ENCODE measurements at places on chromosomes 5 and 9. TPM values are rescaled to one million over a fixed set of nuclear protein-coding genes. Genes with fewer than 3 reads are reported as not detected.

Gene ZDHHC11B
- total RNA-seq: 18.9 TPM

Gene SLC28A3
- 0.16 TPM for total RNA-seq

GRCh38 chr5:152532714-152533113 is 127.6 kb upstream of the NMUR2 start:
- no peak for DNase-seq

GRCh38 chr9:75866273-75866871 is 24.1 kb upstream of the PCSK5 start:
- peak; percentile 52 for DNase-seq

- no peak for DNase-seq
These were observed 303.3 kb upstream of the PRDM9 start for GRCh38 chr5:23204111-23204510.

DNA sequence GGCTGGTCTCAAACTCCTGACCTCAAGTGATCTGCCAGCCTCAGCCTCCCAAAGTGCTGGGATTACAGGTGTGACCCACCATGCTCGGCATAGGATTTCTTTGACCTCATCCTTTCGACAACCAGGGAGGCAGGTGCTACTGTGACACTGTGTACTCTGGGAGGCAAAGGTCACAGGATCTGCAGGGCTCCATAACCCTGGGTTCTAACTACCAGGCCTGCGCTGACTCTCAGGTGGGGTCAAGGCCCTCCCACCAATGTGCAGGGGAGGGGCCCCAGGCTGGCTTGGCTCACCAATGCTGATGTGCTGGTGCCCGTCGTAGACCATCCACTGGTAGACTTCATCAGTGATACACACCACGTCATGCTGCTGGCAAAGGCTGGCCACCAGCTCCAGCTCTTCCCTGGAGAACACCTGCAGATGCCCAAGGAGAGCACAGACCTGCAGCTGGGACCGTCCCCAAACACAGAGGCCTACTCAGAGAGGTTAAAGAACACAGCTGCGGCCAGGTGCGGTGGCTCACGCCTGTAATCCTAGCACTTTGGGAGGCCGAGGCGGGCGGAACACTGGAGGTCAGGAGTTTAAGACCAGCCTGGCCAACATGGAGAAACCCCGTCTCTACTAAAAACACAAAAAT is 7.0 kb upstream of the SPOUT1 start:
- DNase-seq: no peak

DNA sequence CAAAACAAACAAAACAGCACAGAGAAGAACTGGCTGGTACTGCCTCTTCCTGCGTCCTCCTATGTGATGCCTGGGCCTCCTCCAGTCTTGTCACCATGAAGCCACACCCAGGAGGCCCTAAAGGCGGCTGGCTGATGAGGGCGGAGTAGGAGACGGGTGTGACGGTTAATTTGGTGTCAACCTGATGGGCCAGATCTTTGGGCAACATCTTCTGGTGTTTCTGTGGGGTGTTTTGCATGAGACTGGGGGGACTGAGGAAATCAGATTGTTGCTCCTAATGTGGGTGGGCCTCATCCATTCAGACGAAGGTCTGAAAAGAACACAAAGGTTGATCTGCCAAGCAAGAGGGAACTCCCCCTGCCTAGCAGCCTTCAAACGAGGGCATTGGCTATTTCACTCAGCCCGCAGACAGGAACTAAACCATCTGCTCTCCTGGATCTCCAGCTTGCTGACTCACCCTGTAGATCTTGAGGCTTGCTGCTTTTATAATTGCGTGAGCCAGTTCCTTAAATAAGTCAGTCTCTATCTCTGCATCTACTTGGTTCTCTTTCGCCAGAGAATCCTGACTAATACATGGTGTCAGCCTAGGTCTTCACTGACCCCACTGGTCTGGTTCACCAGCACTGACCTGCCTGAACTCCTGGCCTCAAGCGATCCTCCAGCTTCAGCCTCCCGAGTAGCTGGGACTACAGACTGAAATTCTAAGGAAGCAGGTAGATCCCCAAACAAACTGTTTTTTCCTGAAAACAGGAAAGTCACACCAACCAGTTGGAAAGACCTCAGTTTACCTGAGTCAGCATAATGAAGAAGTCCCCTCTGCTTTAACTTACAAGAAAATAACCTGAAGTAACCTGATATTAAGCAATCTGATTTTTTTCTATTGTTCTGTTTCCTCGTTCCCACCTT is 12.8 kb upstream of the ZFP62 start:
- DNase-seq: peak; percentile 40

DNA sequence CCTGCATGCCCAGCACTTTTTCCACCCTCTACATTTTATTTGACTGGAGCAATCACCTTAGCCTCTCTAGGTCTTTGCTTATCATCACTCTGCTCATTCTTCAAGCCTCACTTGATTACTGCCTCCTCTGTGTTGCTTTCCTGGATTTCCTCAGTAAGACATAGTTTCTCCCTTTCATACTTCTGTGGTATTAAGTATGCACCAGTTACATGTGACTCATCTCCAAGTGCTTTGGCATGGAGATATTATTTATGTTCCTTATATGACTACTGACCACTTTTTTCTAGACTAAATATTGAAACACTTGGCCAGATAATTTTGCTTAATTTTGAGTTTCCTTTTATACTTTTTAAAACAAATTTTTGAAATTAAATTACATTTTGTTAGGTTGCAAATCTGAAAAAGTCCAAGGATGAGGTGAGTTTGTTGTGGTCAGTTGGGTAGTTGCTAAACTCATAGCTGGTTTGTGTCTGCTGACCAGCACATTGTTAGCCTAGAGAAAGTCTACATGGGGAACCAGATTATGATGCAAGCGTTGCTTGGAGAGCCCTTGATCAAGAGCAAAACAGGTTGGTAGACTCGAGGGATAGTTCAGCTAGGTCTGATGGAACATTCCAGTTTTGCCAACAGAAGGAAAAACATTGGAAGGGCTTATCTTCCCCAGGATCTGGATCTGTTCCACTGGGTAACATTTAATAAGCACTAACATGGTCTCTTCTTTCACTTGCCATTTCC is 140.2 kb downstream of the TMC1 start:
- no peak for DNase-seq

DNA sequence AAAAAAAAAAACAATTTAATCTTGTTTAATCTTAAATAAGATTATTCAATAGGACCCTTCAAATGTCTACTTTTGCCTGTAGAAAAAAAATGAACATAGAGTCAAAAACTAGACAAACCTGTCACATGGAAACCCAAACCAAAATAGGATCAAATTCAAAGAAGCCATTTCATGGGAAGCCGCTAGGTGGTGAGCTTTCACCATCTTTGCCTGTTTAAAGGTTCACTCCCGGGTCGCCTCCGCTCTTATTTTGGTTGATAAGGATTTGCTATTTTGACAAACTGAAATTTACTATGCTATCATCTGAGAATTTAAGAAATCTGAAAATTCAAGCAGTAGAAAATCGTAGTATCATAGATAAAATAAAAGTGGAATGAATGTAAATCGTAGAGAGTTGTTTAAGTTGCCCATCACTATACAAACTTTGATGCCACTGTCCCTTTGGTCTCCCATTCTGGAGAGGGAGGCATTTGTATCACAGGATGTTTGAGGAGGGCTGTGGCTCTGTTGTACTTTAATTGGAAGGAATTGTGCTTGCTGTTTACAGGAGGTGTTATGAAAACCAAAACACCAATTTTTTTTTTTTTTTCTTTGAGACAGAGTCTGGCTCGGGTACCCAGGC is 43.5 kb upstream of the DNAH5 start:
- peak; percentile 37 for DNase-seq

Gene GMCL2
- total RNA-seq: not detected

Gene SOWAHA
- 93.5 TPM for total RNA-seq

Gene EIF4EBP3
- 18.0 TPM for total RNA-seq

- DNase-seq: peak; percentile 13
These were observed at the start of gene PRR16 for GRCh38 chr5:120463991-120464626. TSS of gene PRR16 (plus strand) at chr5:120464300.

DNA sequence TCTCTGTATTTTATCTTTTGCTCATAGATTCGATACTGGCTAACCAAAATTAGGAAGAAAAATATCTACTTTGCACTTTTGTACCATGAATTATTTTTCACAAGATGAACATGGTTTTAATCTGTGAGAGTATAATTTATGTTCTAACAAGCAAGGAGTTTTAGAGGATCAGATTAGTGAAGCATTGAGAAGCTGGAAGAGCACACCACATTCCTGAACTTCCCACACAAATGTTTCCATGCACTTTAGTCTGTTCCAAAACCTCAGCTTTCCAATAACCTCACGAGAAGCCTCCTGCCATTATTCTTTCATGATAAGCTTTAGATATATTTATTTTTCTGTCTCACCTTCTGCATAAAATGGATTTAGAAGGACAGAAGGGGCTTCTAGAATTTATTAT is 98.7 kb upstream of the MPDZ start:
- DNase-seq: no peak

DNA sequence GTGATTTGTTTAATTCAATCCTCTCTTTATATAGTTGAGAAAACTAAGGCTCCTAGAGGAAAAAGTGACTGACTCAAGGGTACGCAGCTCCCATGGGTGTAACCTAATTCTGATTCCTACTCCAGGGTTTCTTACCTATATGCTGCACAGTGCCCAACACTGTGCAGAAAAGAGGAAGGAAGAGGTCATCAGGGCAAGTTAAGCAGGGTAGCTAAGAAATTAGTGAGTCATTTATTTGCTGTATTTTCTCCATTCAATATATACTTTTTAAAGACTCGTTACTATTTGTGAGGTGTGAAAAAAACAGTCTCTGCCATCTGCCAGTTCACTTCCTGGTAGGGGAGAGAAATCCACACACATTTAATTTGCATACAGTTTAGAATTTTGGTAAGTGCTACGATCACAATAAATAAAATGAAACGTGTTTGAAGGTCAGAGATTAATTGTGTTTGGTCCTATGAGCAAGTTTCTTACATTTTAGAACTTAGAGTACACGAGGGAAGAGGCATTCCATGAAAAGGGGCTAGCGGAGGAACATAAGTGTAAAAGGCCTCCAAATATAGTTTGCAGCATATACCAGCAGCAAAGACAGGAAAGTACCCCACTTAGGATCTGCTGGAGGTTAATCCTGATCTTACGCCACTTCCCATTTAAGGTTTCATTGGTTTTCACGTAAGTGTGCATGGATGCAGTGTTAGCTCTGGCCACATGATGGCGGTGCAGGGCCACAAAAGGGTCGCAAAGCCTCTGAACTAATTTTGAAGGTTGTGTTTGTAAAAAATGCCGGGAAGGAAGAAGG is 59.9 kb upstream of the TLR4 start:
- peak; percentile 78 for DNase-seq

DNA sequence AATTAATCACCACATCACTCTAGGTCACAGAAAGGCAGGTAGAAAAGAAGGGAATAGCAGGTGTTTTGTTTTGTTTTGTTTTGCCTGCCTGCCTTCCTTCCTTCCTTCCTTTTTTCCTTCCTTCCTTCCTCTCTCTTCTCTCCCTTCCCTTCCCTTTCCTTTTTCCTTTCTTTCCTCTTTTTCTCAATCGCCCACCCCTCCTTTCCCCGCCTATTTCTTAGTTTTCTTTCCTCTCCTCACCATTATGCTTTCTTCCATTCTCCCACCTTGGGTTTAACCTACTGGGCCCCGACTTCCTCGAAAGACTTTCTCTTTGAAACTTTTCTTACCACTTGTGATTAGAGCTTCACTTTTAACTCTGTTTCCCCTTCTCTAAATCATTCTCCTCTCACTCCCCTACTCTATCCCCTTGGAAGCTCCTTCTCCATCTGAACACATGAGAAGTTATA is 231.3 kb upstream of the CD180 start:
- DNase-seq: no peak

GRCh38 chr5:139396691-139397090 is 1.8 kb upstream of the PROB1 start:
- no peak for DNase-seq

- DNase-seq: no peak
These were observed 391 bp upstream of the NRG2 start for GRCh38 chr5:140043508-140043872.

Gene CDX1
- 540 TPM for total RNA-seq

Gene TLX3
- total RNA-seq: not detected

DNA sequence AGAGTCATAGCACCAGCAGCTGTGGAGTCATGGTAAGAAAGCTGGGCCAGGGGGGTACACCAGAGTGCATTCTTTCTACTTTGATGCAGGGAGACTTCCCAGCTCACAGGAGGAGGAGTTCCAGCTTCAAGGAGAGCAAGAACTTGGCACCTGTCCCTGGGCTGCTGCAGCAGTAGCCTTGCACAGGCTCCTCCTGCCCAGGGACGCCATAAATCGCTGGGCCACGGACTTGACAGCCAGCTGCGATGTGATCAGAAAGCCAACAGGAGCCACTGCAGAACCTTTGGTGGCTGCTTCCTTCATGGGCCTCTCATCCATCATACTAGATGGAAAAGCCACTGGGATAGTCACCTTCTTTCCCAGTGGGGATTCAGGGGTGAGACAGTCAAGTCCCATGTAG is 234.7 kb downstream of the NMUR2 start:
- no peak for DNase-seq

Gene ZFR
- 54.2 TPM for total RNA-seq

- DNase-seq: no peak
These were observed 41.2 kb downstream of the SLC6A3 start for GRCh38 chr5:1404062-1404461.

Gene SPATA31D4
- total RNA-seq: not detected

DNA sequence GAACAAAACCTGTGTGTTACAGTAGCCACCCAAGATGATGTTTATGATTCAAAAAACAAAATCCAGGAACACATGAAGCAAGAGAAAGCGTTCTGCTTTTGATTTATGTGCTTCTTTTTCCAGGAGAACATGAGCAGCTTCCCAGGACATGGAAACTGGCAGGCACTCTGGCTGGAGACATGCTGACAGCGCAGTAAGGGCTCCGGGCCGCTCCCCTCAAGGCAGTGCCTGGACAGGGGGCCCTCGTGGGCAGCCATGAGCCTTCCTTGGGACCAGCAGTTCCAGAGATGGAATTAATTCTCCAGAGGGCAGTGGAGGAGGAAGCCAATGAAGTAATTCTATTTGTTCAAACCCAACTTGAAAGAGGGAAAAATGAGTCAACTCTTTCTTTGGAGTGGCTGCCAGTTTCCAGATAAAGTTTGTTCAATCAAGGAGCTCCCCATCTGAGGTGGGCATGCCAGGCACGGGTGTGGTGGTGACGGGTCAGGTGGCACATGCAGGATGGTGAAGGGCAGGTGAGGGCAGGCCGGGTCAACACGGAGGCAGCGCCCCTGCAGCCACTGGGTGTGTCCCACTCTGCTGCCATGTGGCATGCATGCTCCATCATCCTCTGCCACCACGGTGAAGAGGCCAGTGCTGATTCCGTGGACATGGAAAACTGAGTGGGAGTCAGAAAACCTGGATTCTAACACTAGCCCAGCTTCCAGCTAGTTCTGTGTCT is 83.8 kb downstream of the OTULIN start:
- DNase-seq: no peak

DNA sequence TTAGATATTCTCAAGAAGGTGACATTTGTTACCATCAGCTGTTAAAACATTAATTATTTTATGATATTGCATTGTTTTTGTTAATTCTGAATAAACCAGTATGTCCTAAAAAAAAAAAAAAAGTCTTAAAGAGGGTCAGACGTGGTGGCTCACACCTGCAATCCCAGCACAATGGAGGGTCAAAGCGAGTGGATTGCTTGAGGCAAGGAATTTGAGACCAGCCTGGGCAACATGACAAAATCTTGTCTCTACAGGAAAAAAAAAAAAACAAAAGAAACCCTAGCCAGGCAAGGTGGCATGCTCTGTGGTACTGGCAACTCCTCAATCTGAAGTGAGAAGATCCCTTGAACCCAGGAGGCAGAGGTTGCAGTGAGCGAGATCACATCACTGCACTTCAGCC is 46.8 kb downstream of the CYLC2 start:
- no peak for DNase-seq

Gene ADCY2
- 3.0 TPM for total RNA-seq

Gene AP3B1
- total RNA-seq: 61.3 TPM

- no peak for DNase-seq
These were observed 237.2 kb upstream of the TRIM32 start for GRCh38 chr9:116449949-116450348.

GRCh38 chr9:36813154-36813553 is 220.9 kb downstream of the PAX5 start:
- no peak for DNase-seq

All from transverse colon (tissue), 4 donors.